ENCODE measurements at places on chromosomes 16 and 17.

DNA sequence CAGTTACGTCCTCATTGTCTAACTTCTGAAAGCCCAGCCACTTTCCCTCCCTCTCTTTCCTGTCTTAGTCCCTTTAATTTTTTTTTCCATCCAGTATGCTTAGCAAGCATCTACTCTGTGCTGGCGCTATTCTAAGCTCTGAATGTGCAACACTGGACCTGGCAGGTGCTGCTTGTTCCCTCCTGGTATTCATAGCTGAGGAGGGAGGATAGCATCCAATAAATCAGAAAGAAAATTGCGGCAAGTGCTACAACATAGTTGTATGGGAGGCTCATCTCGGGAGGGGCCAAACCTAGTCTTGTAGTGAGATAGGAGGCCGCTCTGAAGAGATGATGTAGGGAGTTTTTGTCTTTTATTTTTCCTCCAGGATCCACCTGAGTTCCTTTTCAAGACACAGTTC lies 457.3 kb upstream of the HSBP1 start:
- DNase-seq, result no peak

DNA sequence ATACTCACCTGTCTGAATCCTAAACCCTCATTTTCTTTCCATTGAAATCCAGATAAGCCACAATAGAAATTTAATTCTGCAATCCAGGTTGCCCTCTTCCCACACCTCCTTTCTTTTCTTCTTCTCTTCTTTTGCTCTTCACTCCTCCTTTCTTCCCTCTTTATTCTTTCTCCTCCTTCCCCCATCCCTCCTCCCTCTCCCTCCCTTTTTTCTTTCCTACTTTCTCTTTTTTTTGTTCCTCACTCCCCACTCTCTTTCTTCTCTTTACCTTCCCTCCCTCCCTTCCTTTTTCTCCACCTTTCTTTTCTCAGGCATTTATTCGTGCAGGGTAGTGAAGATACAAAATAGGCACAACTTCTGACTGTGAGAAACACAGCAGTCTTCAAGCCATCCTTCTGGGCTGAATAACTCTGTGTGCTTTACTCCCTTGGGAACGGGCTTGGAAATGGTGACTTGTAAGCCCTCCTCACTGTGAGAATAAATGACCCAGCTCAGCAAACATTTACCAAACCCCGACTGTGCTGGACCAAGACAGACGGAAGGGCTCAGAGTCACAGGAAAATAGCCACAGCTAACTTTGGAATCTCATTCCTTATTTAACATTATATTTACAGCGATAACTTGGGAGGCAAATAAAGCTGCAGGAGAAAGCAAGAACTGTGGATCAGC lies 140.8 kb downstream of the HAPSTR1 start:
- no peak for DNase-seq

- no peak for DNase-seq
These were observed 100.0 kb upstream of the CREBBP start for GRCh38 chr16:3980253-3981111.

DNA sequence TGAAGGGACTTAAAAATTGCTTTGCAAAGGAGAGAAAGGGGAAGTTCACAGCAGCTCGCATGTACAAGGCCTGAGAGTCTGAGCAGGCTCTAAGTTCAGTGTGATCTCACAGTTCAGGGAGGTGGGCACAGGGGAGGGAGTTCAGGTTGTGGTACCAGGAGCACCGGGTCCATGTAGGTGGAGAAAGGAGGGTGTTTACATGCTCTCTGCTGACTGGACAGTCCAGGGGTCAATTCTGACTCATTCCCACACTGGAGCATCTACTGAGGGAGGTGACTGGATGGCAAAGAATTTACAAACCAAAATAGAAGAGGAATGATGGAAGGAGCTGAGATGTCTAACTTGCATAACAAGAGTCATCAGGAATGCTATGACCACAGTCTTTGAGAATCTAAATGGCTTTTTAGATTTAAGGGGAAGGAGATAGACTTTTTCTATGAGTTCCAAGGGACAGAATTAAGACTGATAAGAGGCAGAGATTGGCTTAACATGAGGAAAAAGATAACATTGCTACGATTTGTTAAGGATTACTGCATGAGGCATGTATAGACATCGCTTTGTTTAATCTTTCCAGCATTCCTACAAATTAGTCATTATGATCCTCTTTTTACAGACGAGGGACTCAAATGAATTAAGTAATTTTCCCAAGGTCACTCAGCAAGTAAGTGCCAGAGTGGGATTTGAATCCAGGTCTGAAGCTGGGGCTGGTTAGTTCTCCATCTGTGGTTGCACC lies 29.9 kb downstream of the MIS12 start:
- DNase-seq, result peak; percentile 74

- no peak for DNase-seq
These were observed 78.0 kb upstream of the AMZ2 start for GRCh38 chr17:68169840-68170239.

GRCh38 chr17:2395258-2396181 lies 5.3 kb downstream of the MNT start:
- DNase-seq, result no peak

DNA sequence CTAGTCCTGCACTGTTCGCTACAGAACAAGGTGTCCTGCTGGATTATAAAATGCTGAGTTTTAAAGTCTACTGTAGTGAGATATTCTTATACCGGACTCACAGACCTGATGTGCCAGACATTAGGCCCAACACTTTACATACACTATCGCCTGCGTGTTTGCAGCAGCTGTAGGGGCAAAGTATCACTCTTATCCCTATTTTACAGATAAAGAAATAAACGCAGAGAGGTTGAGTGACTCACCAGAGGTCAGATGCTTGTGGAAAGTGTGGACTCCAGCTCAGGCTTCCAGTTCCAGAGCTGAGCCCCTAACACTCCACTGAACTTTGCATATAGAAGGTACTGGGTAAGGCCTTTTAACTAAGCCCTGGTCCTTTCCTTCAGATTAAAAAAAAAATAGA lies 47.4 kb downstream of the PLXDC1 start:
- DNase-seq, result no peak

DNA sequence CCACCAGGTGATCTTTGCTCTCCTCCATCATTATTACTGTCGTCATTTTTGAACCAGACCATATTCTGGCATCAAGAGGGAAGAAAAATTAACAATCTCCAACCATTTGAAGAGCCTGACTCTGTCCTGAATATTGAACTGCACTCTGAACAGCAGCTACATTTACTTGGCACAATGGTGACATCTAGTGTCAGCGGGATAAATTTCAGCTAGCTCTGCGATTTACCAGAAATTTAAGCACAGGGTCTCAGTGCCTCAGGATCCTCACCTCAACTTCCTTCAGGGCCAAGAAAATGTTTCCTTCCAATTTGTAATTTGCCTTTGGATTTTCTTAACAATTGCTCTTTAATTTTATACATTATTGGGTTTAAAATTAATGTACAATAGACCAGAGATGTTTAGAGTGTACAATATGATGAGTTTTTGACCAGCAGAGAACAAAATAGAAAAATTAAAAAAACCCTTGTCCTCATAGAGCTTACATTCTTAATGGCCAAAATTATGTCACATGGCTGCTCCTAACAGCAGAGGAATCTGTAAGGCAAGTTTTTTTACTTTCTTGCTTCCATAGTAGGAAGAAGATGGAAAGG lies 10.7 kb upstream of the ZNF19 start:
- DNase-seq, result peak; percentile 20

DNA sequence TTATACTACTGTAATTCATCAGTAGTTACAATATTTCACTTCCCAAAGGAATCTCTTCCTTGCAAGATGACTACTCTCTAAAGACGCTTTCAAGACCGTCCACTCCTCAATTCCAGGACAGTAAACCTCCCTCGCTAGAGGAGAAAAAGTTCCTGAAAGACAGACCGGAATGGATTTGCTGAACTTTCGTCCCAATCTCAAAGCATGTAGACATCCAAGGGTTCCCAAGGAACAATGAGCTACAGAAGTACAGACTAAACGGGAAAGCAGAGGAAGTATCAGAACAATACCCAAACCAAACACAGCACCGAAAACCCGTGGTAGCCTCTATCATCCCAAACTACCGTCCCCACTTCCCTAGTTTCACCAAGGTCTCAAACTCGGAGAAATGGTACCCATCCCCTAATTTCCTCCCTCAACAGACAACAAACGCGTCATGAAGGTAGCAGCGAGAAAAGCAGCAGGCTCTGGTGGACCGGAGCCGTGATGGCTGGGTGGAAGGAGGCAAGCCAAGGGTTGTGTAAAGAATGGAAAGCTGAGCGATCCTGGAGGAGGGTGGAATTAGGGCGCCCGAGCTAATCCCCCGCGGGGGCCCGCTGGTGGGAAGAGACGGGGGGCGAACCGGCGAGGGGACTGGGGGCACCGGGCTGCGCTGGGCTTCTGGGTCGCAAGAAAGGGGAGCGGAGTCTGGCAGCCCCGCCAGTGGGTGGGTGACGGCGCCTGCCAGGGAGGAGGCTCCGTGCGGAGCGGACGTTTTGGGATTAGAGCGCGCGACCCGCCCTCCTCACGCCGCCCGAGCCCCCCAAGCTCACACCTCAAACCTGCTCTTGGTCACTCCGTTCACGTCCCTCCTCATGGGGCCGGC lies 647 bp downstream of the FBXL20 start:
- no peak for DNase-seq

GRCh38 chr16:23119570-23119969 lies 29.7 kb downstream of the USP31 start:
- peak; percentile 60 for DNase-seq

DNA sequence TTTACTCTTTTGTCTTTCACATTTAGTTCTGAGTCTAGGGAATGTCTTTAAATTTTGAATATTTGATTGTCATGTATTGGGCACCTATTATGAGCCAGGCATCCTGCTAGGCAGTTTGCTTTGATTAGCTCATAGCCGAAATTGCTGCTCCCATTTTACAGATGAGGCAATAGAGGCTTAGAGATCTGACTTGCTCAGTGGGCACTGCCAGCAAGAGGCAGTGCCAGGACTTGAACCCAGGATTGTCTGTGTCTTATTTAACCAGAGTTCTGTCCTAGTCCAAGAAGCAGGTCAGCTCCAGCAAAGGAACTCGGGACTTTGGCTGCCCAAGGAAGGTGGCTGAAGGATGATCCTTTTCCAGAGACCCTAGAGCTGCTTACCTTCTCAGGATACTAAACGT lies 24.5 kb downstream of the BEAN1 start:
- DNase-seq, result no peak

GRCh38 chr17:79813297-79814126 lies 16.6 kb upstream of the CBX8 start:
- DNase-seq, result no peak

GRCh38 chr16:53085369-53085843 lies 30.6 kb downstream of the CHD9 start:
- no peak for DNase-seq

DNA sequence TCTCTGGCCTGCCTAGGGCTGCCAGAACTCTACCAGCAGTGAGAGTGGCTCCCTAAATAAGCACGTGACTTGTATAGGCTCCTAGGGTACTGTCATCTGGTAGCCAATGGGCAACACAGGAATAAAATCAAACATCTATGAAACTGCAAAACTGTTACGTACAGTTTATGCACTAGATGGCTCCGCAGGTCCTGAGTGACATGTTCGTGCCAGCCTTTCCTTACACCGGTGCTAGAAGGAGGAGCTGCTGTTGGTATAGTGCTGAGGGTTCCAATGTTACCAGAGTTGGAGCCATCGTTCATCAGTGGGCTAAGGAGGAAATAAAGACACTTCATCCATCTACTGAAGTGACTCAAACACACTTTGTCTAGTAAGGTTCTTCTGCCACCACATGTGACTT lies 63.2 kb upstream of the TRAP1 start:
- DNase-seq, result no peak
